Head of caudate nucleus (tissue), 42 donors: ENCODE measurements at places on chromosomes 1 and 21.
A peak's percentile ranks its signal among the peaks of the same experiment; 100 is the strongest.

DNA sequence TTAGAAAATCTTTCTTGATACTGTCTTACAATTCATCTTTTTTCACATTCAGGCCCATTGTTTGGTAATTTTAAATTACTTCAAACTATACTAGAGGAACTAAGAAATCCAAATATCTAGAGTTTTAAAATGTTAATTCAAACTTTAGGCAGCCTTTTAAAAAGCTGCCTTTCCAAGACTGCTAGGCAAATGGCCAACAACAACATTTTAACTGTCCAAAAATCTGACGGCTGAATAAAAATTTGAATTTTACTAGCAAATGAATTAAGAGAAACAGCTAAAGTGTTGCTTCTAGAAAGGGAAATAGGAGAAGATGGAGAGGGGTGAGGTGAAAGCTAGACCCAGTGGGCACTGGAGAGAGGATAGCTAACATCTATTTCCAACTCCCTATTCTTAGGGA, 17.2 kb downstream of the DPYD start:
- DNase-seq, result no peak

DNA sequence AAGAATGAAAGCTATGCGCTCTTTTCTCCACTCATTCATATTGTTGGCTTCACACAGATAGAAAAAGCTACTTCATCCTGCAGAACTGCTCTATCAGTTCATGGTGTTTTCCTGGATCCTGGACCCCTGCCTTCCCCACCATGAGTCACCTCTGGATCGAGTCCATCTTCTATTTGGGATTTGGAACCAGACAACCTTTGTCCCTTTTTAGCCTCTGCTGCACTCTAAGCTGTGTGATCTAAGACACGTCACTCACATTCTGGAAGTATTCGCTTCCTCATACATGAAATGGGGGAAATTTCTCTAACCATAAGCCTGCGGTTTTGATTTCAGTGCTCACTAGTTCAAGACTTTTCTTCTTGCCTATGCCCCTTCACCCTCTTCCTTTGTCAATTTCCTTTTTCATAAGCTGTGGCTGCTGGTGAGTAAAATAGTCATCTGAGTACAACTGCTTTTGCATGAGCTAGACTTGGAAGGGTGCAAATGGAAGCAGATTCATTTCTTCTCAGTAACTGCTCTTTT, 14.1 kb upstream of the DEGS1 start:
- no peak for DNase-seq

DNA sequence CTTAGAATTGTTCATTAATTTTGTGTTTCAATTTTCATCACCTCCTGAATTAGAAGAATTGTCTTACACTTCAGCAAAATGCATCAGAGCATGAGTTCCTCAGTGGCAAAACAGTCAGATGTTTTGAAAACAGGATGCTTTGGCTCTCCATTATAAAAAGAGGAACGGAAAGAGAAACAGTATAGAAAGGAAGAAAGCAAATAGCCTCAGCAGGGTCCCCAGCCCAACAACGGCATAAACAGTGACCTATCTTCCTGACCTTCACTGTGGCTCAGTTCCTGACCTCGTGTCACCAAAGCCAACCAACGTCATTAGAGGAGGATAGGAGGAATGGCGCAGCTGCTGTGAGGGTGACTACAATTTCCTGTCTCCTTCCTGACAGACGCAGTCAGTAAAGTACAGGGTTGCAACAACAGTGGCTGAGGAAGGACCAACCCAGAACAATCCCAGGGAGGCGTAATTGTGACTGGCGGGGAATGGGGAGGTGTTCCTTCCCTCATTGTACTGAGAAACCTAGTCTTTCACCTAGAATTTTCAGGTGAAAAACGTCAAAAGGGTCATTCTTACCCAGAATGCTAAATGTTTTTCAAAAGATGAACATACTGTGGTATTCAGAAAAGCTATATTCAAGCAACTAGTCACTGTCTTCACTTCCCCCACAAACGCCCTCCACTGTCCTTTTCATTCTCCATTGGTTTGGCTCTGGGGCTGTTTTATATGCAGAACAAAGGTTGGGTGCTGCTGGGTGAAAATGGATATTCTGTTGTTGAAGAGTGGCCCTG, 197.9 kb upstream of the SGIP1 start:
- DNase-seq, result peak; percentile 76

DNA sequence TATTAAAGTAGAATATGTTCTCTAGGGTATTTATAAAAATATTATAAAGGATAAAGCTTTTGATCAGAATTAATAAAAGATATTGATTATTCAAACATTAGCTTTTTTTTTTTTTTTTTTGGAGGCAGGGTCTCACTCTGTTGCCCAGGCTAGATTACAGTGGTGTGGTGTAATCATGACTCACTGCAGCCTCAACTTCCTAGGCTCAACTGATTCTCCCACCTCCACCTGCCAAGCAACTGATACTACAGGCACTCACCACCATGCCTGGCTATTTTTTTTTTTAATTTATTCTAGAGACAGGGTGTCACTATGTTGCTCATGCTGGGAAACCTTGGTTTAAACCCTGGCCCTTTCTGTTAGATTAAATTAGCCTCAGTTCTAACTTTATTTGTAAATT, 188.3 kb downstream of the CLEC20A start:
- no peak for DNase-seq

DNA sequence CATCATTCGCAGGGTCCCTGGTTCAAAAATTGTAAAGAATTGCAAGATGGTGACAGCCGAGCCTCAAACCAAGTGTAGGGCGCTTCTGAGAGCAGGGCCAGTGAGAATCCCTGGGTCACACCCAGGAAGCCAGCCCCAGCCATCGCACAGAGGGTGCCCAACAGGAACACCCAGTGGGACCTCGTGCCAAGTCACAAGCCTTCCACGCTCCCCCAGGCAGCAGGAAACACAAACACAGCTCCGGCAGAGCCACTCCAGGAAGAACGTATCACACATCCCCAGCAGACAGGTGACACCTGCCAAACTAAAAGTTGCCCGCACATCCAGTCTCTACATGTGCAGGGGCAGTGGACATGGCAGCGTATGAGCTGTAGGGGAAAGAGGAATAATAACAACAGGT, 20.2 kb downstream of the DHRS3 start:
- no peak for DNase-seq

DNA sequence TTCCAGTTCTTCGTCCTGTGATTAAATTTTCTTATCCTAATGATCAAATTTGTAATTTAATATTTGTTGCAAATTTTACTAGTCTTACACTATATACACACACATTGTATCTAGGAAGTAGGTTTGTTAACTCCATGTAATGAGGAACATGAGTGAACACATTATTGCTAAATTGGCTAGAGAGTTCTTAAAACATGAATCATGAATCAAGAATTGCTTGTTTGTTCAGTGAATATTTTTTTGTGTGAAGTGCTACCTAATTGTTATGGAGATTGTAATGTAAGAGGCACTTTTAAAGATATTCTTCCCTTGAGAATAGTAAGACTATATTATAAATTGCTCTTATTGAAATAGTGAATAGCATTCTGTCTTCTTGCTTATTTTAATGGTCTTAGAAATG, 4.6 kb downstream of the GPSM2 start:
- no peak for DNase-seq

DNA sequence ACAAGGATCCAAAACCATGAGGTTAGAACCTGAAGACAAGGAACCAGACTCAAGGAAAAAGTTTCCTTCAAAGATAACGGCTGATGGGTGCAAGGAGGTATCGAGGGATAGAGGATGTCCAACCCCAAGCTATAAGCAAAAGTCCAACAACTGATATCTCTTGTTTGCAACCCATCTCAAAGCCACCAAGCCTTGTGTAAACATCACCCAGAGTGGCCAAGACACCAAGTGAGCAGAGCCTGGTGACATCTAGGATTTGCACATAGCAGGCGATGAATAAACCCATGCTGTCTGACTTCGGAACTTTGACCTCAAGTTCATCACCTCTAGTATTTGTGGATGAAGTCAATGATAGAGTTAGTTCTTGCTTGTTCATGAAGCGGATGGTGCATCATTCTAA, 180.7 kb downstream of the ETS2 start:
- no peak for DNase-seq

DNA sequence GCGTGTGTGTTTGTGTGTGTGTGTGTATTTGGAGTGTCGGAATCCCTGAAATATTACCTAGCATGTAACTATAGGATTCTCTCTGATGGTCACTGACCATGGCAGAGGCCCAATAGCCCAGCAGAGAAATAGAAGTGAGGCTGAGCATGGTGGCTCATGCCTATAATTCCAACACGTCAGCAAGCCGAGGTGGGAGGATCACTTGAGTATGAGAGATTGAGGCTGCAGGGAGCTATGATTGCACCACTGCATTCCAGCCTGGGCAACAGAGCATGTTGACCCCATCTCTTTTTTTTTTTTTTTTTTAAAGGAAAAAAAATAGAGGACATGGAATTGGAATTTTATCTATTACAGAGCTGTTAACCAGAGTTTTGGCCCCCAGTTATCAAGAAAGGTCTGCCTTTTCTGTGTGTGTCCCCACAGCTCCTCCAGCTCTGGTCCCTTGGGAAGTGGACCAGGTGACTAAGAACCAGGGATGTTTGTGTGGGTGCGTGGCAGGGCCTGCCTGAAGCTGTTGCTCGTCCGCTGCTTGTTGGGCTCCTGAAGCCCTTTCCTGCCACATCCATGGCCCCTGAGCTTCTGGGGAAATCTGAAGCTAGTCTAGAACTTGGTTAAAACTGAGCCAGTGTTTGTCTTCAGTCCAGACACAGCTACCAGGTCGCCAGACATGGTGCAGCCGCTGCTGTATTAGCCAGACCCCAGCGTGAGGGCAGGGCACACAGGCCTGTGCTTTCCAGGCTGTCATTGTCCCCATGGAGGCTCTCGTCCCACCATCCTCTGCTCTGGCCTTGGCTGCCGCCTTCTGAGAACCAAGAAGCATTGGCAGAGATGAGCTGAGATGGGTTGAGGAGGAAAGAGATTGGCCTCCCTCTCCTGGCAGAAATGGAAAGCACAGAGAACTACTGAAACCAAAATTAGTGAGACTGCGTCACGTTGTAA, 25.5 kb downstream of the CAPN9 start:
- DNase-seq, result peak; percentile 72

DNA sequence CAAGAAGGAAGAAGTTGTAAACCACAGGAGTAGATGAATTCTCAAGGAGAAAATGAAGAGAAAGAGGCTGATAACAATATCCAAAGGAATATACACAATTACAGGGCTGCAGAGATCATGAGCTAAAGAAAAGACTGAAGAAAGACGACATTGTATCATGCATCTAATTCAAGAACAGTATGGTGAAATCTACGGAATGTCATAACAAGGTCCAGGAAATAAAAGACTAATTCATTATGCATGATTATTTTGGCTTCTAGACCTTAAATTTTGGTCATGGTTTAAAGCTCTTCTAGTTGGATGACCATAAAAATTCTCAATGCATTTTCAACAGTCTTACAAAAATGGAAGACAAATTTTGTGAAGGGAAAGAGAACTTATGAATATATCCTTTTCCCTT, 71.7 kb downstream of the SH3GLB1 start:
- DNase-seq, result no peak

GRCh38 chr1:45960930-45961715, 157.7 kb downstream of the MAST2 start:
- no peak for DNase-seq

DNA sequence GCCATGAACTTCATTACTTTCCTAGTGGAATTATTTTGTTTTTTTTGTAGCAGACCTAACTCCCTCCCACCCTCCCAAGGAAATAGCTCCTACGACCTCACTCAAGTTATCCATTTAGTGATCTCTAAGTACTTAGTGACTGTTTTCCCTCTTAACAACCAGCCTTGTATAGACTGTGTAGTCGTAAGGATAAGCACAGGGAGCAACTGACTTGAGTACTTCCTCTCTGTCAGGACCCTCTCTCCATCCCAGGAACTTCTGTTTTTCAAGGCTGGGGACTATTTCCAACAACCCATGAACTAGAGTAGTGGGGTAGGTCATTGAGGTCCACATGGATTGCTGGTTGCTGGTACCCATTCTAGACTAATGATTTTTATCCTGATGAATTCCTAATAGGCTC, 1.9 kb downstream of the AGO1 start:
- no peak for DNase-seq

GRCh38 chr1:217135987-217136894, 413.0 kb upstream of the ESRRG start:
- no peak for DNase-seq

GRCh38 chr1:40281853-40282252, 23.8 kb downstream of the ZMPSTE24 start:
- DNase-seq, result no peak

- no peak for DNase-seq
Observed at GRCh38 chr1:19087737-19088594, 122.1 kb downstream of the UBR4 start.

DNA sequence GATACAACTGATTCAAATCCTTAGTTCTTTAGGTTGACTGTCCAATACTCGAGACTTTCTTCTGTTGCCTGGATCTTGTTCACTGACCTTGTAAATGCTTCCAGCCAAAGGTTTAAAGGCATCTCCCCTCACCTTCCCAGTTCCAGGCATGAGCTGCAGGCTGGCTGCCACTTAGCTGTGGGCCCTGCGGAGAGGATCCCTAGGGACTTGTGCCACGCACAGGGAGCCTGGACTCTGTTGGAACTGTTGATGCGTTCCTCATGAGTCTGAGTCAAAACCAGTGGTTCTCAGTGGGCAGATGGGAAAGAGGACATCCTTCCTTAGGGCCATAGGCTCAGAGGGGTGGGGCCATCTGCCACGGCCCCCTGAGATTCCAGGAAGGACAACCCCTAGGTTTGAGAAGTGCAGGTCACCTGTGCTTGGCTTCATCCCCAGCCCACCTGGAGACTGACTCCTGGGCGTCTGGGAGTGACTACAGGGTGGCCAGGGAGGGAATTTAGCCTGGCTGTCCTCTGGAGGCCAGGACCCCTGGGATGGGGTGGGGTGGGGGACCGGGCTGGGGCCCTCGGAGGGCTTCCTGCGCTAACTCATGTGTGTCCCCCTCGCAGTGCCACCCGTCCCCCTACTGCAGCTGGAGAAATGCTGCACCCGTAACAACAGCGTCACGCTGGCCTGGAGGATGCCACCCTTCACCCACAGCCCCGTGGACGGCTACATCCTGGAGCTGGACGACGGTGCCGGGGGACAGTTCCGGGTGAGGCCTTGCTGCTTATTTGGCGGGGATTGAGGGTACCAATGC, 37.6 kb upstream of the GNPAT start:
- DNase-seq, result no peak

DNA sequence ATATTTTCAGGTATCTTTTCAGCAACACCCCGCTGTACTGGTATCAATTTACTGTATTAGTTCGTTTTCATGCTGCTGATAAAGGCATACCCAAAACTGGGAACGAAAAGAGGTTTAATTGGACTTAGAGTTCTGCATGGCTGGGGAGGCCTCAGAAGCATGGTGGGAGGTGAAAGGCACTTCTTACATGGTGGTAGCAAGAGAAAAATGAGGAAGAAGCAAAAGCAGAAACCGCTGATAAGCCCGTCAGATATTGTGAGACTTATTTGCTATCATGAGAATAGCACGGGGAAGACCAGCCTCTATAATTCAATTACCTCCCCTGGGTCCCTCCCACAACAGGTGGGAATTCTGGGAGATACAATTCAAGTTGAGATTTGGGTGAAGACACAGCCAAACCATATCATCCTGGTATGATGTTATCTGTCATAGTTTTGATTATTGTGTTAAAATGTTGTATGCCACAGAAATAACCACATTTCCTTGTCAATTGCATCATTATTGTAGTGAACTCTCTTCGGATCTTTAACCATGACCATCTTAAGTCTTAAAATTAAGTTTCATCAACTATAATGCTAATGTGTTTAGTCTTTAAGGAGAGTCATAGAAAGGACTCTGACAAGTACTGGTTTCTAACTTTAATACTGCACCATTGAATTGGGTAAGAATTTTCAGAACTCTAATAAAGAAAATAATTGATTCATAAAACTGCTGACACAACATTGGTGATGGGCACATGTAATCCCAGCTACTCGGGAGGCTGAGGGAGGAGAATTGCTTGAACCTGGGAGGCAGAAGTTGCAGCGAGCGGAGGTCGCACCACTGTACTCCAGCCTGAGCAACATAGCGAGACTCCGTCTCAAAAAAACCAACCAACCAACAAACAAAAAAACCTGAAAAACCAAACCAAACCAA, 58.2 kb downstream of the TBX19 start:
- no peak for DNase-seq
